ENCODE measurements at places on chromosomes 1 and 21. TPM values are rescaled to one million over a fixed set of nuclear protein-coding genes. Genes with fewer than 3 reads are reported as not detected.

GRCh38 chr1:158290321-158290844 is 660 bp downstream of the CD1C start:
- H3K4me1 ChIP-seq = peaks cover 12% of the 10 kb centered on the region
- H3K4me3 ChIP-seq = no peak overlapping the region
- DNase-seq = no peak
- H3K27me3 ChIP-seq = peaks cover 5% of the 10 kb centered on the region
- H3K27ac ChIP-seq = no peak overlapping the region

GRCh38 chr1:1024771-1025699 is 5.1 kb downstream of the AGRN start:
- no peak overlapping the region for H3K4me3 ChIP-seq
- H3K36me3 ChIP-seq = no peaks in the 10 kb centered on the region
- no peak overlapping the region for H3K27ac ChIP-seq
- DNase-seq = no peak

- H3K4me1 ChIP-seq = peaks cover 63% of the 10 kb centered on the region
- no peak for DNase-seq
- no peaks in the 10 kb centered on the region for H3K27me3 ChIP-seq
- peak overlapping the region; percentile 50 for H3K27ac ChIP-seq
- H3K36me3 ChIP-seq = peaks cover 1% of the 10 kb centered on the region
- H3K4me3 ChIP-seq = no peak overlapping the region
These were observed 163.5 kb downstream of the TOMM20 start for GRCh38 chr1:234965111-234965510.

GRCh38 chr1:244276646-244277045 is 175.1 kb downstream of the ADSS2 start:
- no peak overlapping the region for H3K27ac ChIP-seq
- peaks cover 6% of the 10 kb centered on the region for H3K27me3 ChIP-seq
- no peaks in the 10 kb centered on the region for H3K36me3 ChIP-seq
- peaks cover 14% of the 10 kb centered on the region for H3K4me1 ChIP-seq
- no peak for DNase-seq

GRCh38 chr1:243974451-243975292 is 76.4 kb upstream of the ZBTB18 start:
- H3K4me1 ChIP-seq = no peaks in the 10 kb centered on the region
- no peak for DNase-seq
- no peak overlapping the region for H3K27ac ChIP-seq

- peaks cover 6% of the 10 kb centered on the region for H3K36me3 ChIP-seq
- H3K4me1 ChIP-seq = no peaks in the 10 kb centered on the region
- DNase-seq = no peak
- H3K27me3 ChIP-seq = no peaks in the 10 kb centered on the region
These were observed 154.0 kb downstream of the LIPI start for GRCh38 chr21:14056771-14057191.

DNA sequence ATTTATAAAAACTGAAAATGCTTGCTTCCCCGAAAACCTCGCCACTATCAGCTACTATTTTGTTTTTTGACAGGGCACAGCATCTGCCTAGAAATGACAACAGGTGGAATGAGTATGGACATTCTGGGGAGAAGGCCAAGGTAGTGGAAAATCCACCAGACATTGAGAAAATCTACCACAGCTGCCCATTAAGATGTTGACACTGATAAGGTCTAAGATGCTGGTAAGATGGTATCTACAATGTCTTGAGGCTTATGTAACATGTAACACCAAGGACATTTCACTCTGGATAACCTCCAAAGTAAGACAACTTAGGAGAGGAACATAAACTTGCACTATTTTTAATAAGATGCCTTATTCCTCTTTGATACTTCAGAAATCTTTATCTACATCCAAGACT is 374.2 kb downstream of the PTBP2 start:
- H3K36me3 ChIP-seq = peaks cover 6% of the 10 kb centered on the region
- H3K4me1 ChIP-seq = peaks cover 5% of the 10 kb centered on the region
- H3K4me3 ChIP-seq = no peak overlapping the region
- no peak for DNase-seq
- H3K27ac ChIP-seq = no peak overlapping the region

GRCh38 chr21:42447182-42447581 is 43.5 kb downstream of the UBASH3A start:
- H3K4me1 ChIP-seq = peaks cover 55% of the 10 kb centered on the region
- H3K27me3 ChIP-seq = no peaks in the 10 kb centered on the region
- H3K4me3 ChIP-seq = no peak overlapping the region
- peaks cover 41% of the 10 kb centered on the region for H3K36me3 ChIP-seq

- DNase-seq = no peak
- no peaks in the 10 kb centered on the region for H3K36me3 ChIP-seq
- no peak overlapping the region for H3K4me3 ChIP-seq
These were observed 15.9 kb downstream of the GNG12 start for GRCh38 chr1:67817319-67817718.

DNA sequence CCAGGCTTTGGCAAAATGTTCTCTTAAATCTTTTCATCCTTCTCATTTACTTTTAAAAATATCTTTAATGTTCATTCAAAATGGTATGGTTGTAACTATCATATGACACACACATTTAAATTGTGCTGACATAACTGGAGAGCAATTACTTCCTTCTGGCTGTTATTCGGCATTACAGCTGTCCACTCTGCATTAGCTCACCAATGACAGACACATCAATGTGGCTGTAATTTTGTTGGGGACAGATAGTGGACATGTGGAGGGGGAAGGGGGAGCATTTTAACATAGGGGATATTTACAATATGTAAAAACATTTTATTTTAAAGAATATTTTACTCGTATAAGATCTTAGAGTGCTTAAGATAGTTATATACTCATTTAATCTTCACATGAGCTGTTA is 319.8 kb downstream of the HMCN1 start:
- H3K4me3 ChIP-seq = no peak overlapping the region
- H3K27me3 ChIP-seq = no peaks in the 10 kb centered on the region
- no peak for DNase-seq
- H3K27ac ChIP-seq = no peak overlapping the region
- no peaks in the 10 kb centered on the region for H3K4me1 ChIP-seq

DNA sequence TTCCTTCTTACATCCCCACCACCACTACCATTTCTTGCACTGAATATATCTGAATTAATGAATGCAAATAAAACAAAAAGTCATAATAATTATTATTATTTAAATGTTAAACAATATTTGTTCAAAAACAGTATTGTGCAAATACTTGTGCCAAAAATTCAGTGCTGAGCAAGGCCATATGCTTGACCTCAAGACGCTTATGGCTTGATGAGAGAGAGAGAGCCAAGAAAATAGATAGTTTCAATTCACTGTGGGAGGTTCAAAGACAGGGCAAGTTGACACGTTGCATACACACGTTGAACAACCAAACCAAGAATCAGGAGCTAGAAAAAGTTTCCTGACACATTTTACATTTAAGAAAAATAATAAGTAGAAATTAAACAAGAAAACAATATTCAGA is 1421.7 kb downstream of the KCNT2 start:
- H3K27me3 ChIP-seq = peaks cover 56% of the 10 kb centered on the region
- H3K4me3 ChIP-seq = no peak overlapping the region
- no peak for DNase-seq
- peaks cover 2% of the 10 kb centered on the region for H3K4me1 ChIP-seq
- no peak overlapping the region for H3K27ac ChIP-seq

- H3K27ac ChIP-seq = peak overlapping the region; percentile 66
- H3K4me1 ChIP-seq = peaks cover 42% of the 10 kb centered on the region
- peaks cover 1% of the 10 kb centered on the region for H3K36me3 ChIP-seq
- peak; percentile 90 for DNase-seq
- H3K27me3 ChIP-seq = peaks cover 25% of the 10 kb centered on the region
- peak overlapping the region; percentile 74 for H3K4me3 ChIP-seq
These were observed 1.8 kb downstream of the COL9A2 start for GRCh38 chr1:40315239-40315794.

GRCh38 chr1:91806769-91807700 is 78.9 kb downstream of the TGFBR3 start:
- H3K4me1 ChIP-seq = peaks cover 67% of the 10 kb centered on the region
- peaks cover 8% of the 10 kb centered on the region for H3K36me3 ChIP-seq
- H3K27ac ChIP-seq = no peak overlapping the region
- no peak for DNase-seq
- H3K27me3 ChIP-seq = peaks cover 19% of the 10 kb centered on the region

GRCh38 chr1:31400393-31400792 is 12.6 kb upstream of the SERINC2 start:
- no peaks in the 10 kb centered on the region for H3K36me3 ChIP-seq
- DNase-seq = no peak
- peaks cover 7% of the 10 kb centered on the region for H3K27me3 ChIP-seq
- peaks cover 11% of the 10 kb centered on the region for H3K4me1 ChIP-seq

DNA sequence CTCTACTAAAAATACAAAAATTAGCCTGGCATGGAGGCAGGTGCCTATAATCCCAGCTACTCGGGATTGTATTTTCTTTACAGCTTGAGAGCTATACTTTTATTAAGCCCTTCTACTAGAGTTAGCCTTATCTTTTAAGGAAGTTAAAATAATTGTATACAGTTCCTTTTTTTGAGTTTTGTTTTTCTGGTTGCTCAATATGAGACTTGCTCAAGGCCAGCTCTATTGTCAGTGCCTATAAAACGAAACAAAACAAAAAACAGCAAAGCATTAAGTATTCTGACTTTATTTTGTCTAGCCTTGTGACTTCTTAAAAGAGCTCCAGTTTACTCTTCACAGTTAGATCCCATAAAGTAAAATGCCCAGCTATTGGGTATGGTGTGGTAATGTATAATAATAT is 17.2 kb downstream of the PKN2 start:
- H3K27ac ChIP-seq = no peak overlapping the region
- no peak for DNase-seq
- no peaks in the 10 kb centered on the region for H3K27me3 ChIP-seq
- peaks cover 17% of the 10 kb centered on the region for H3K36me3 ChIP-seq
- H3K4me1 ChIP-seq = no peaks in the 10 kb centered on the region

GRCh38 chr1:93239863-93240262 is 59.3 kb downstream of the CCDC18 start:
- no peak overlapping the region for H3K4me3 ChIP-seq
- no peaks in the 10 kb centered on the region for H3K4me1 ChIP-seq
- no peaks in the 10 kb centered on the region for H3K27me3 ChIP-seq
- H3K27ac ChIP-seq = no peak overlapping the region
- peaks cover 86% of the 10 kb centered on the region for H3K36me3 ChIP-seq

DNA sequence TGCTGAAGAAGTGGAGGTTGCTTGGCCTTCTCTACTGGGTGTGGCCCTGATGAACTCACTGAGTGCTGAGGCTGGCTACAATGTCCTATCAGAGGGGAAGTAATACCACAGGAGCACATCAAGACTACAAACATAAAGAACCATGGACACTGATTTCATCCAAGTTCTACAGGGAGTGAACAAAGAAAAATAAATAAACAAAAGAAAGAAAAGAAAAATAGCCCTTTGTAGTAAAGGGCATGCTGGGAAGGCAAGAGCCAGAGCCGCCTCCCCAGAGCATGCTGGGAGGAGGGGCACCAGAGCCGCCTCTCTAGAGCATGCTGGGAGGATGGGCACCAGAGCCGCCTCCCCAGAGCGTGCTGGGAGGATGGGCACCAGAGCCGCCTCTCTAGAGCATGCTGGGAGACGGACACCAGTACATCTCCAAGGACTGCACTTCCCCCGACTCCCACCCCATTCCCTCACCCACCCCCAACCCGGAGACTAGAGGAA is 65.9 kb downstream of the LAMC2 start:
- DNase-seq = no peak
- no peaks in the 10 kb centered on the region for H3K4me1 ChIP-seq
- no peaks in the 10 kb centered on the region for H3K36me3 ChIP-seq
- no peak overlapping the region for H3K27ac ChIP-seq
- peaks cover 20% of the 10 kb centered on the region for H3K27me3 ChIP-seq

- H3K4me3 ChIP-seq = no peak overlapping the region
- H3K4me1 ChIP-seq = peaks cover 29% of the 10 kb centered on the region
- peak; percentile 51 for DNase-seq
- peaks cover 6% of the 10 kb centered on the region for H3K36me3 ChIP-seq
These were observed 28.5 kb downstream of the MAP3K21 start for GRCh38 chr1:233355841-233356704.

DNA sequence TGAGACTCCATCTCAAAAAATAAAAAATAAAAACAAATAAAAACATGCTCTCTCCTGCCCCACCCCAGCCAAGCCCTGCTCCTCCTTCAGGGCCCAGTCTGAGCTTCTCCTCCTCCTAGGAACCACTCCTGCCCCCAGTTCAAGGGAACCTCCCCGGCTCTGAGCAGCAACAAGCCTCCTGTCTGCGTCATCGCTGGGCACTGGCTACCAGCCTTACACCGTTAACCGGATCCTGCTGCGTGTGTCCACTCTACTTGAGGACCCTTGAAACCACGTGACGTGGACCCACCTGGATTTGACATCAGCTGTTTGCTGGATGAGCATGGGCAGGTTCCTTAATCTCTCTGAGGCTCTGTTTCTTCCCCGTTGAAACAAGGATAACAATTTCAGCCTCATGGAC is 1.6 kb upstream of the TAS1R2 start:
- H3K27me3 ChIP-seq = peaks cover under 1% of the 10 kb centered on the region
- no peak for DNase-seq
- no peaks in the 10 kb centered on the region for H3K36me3 ChIP-seq
- no peak overlapping the region for H3K4me3 ChIP-seq

DNA sequence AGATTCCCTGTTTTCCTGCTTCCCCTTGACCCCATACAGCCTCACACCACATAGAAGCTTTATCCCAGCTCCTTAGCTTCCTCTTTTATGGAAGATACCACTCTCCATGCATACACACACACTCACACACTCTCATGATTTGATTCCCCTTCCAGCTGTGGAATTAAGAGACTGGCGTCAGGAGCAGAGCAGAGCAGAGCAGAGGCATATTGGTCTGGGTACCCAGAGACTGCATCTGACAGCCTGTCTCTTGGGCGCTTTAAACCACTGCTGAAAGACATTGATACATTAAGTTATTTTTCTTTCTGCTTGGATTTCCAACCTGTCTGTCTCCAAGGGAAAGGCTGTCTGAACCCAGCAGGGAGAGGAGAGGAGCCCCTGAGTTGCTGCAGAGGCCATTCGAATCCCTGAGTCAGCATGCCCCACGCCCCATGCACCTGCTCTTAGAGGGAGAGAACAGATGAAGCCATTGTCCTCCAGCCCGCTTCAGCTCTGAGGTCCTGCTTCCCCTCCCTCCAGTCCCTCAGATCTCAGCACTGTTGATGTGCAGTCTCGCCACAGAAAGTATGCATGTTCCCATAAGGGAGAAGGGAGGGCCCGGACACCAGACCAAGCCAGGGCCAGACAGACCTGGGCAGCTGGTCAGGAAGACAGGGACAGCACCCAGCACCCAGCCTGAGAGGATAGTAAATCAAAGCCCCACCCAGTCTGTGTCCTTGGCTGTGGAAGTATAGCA is 66.7 kb upstream of the GJB5 start:
- H3K27ac ChIP-seq = no peak overlapping the region
- no peak for DNase-seq
- peaks cover 11% of the 10 kb centered on the region for H3K4me1 ChIP-seq
- H3K27me3 ChIP-seq = peaks cover 32% of the 10 kb centered on the region
- H3K36me3 ChIP-seq = no peaks in the 10 kb centered on the region

- peaks cover 5% of the 10 kb centered on the region for H3K4me1 ChIP-seq
- no peak overlapping the region for H3K4me3 ChIP-seq
- H3K27me3 ChIP-seq = peaks cover 19% of the 10 kb centered on the region
These were observed 154.3 kb downstream of the GLUL start for GRCh38 chr1:182237329-182237728.

The RHOU gene
- 4.5 TPM for total RNA-seq

The CRNN gene
- total RNA-seq = not detected

The SERPINC1 gene
- not detected for total RNA-seq

The C1orf87 gene
- total RNA-seq = not detected

The PEX10 gene
- total RNA-seq = 8.7 TPM

The MGST3 gene
- 58.4 TPM for total RNA-seq

The MPL gene
- not detected for total RNA-seq

The ITGB2 gene
- total RNA-seq = 336 TPM

The AGMAT gene
- total RNA-seq = 8.0 TPM

The CDCA8 gene
- 97.3 TPM for total RNA-seq

The CCDC27 gene
- total RNA-seq = not detected

The NKAIN1 gene
- 0.26 TPM for total RNA-seq

The MTARC1 gene
- not detected for total RNA-seq

The TNFSF18 gene
- total RNA-seq = not detected

The TENT5C gene
- 50.3 TPM for total RNA-seq

The OR2T11 gene
- total RNA-seq = not detected

The A3GALT2 gene
- not detected for total RNA-seq

The OR2G6 gene
- total RNA-seq = not detected
